T-helper 17 cell (primary cell): ENCODE measurements at places on chromosomes 3 and 15.

DNA sequence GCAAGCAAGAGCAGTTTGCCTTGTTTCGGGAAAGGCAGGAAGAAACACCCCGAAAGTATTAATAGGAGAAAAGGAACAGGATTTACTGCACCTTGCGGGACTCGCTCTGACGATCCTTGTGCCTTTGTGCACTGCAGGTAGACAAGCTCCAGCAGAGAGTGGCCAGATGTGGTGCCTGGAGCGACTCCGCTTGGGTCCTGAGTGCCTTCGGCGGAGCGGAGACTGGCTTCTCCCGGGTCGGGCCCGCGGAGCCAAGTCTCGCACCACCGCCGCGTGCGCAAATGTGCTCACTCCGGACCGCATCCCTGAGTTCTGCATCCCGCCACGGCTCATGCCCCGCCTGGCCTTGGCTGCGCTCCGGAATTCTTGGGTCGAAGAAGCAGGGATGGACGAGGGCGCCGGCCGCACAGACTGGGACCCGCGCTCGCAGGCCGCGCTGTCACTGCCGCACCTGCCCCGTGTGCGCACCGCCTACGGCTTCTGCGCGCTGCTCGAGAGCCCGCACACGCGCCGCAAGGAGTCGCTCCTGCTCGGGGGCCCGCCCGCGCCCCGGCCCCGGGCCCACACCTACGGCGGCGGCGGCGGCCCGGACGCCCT, 769 bp downstream of the C2CD4A start:
- DNase-seq = peak; percentile 19

DNA sequence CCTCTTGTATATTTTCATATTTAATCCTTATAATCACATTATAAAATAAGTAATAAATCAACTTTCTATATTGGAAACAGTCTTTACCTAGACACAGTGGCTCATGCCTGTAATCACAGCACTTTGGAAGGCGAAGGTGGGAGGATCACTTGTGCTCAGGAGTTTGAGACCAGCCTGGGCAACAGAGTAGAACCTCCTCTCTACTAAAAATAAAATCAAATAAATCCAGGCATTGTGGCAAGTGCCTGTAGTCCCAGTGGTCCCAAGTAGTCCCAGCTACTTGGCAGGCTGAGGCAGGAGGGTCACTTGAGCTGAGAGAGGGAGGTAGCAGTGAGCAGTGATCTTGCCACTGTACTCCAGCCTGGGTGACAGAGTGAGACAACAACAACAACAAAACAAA, 975.1 kb downstream of the ROBO1 start:
- DNase-seq = no peak

DNA sequence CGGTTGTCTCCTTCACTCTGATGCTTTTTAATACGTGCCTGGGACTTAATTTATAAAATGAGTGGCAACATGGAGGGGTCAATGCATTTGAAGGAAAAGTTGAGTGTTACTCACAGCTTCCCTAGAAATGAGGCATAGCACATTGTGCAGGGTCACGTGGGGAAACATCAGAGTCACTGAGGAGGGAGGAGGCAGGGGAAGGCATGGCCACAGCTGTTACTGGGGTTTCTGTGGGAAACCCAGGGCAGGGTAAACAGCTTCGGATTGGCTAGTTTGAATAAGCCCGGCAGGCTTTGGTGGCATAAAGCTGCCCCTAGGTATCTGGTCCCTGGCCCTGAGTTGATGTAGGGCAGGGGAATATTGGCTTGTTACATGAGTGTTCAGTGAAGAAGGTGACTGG, 98.9 kb upstream of the ST8SIA2 start:
- no peak for DNase-seq

GRCh38 chr3:159765030-159765859, 223.4 kb upstream of the IL12A start:
- no peak for DNase-seq

- DNase-seq = no peak
Observed at GRCh38 chr3:38368238-38368637, 21.7 kb downstream of the XYLB start.

DNA sequence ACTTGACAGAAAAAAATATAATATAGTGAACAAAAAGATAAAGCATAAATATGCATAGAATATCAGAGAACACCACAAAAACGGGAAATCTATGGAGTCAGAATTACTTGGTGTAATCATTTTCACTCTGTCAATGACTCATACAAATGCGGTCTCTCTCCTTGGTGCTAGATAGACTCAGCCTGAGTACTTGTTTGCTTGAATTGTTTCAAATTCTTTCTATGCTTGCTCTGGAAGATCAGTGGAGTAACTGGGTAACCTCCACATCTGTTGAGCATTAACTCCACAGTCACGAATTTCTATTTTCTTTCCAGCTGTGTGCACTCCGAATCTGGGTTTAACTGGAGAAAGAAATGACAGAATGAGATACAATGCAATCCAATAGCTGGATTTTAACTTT, 760.4 kb downstream of the ZPLD1 start:
- no peak for DNase-seq

- no peak for DNase-seq
Observed at GRCh38 chr3:39334205-39334604, 4.7 kb downstream of the CCR8 start.

DNA sequence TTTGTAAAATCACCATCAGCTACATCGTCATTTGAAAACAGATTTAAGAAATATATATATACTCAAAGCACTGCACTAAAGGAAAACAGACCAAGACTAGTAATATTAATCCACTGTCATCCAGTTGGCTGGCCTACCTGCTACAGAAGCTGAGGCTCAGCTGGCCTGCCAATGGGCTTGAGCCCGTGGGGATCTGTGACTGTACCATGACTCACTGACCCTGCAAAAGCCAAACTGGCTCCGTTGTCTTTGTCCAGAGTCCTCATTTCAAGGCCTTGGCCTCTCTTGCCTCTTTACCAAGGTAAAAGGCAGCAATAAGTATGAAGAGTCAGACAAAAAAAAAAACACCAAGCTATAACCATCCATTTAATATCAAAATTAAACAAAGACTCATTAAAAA, 463.5 kb upstream of the RASGRP1 start:
- DNase-seq = no peak

- DNase-seq = peak; percentile 29
Observed at GRCh38 chr15:74826364-74826819, at the start of gene CPLX3. CPLX3 (plus strand) TSS chr15:74826627; CDS start chr15:74826704, 77 bp downstream.

DNA sequence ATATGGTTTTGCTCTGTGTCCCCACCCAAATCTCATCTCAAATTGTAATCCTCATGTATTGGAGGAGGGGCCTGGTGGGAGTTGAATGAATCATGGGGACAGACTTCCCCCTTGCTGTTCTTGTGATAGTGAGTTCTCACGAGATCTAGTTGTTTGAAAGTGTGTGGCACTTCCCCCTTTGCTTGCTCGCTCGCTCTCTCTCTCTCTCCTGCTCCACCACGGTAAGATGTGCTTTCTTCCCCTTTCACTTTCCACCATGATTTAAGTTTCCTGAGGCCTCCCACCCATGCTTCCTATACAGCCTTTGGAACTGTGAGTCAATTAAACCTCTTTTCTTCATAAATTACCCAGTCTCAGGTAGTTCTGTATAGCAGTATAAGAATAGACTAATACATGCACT, 60.7 kb downstream of the GSK3B start:
- DNase-seq = no peak

DNA sequence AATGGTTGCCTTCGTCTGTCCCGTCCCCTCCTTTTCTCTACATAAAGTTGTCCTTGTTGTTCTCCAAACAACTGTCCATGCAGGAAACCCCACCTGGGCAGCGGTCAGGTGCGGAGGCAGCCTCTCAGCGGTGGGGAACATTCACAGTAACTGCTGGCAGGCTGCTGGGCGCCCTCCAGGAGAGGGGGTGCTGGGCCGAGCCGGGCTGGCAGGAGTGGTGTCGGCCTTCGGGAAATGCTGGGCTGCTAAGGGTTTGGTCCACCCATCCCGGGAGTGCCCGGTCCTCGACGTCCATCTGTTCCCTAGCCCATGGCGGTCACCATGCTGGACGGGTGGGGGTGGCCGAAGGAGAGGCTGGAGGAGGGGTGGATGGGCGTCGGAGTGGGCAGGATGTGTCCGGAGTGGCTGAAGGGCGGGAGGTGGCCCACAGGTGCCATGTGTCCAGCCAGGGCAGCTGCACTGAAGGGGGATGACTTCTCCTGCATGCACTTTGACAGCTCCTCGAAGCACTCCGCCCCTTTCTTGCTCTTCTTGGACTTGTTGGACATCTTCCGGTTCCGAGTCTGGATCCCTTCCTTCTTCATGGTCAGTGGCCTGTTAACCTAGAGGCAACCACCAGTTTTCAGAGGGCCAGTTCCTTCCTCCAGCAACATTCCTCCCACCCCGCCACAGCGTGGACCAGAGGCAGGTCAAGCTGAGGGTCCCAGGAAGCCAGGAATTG, 12.1 kb downstream of the GATA2 start:
- no peak for DNase-seq

DNA sequence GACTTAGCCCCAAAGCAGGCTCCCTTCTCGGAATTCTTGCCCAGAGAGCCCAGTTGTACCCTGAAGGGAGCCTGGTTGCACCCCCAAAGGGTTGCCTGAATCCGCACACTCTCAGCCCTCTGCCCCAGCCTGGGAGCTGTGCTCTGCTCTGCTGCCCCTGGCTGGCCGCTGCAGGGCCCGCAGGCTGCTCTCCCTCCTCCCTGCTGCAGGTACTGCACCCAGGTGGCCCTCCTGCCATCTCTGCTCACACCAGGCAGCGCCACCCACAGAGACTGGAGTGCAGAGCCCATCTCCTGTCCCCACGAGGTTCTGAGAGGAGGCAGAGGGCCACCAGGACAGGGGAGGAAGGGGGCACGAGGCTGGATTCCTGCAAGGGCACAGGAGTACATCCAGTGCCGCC, 134.2 kb upstream of the NSMCE3 start:
- no peak for DNase-seq

DNA sequence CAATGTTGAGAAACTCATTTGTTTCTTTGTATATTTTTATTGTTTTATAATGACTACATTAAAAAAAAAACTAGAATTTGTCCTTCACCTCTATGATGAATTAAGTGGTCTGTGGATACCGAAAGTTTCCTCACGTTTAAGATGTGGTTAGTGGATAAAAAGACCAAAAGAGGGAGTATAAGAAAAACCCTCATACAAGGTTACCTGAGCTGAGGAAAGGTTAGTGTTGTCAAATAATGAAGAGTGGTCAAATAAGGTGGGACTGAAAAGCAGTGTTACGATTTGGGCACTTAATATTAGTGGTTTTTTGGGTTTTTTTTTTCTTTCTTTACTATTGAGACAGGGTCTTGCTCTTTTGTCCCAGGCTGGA, 21.2 kb downstream of the RASA2 start:
- no peak for DNase-seq

GRCh38 chr3:99774467-99774866, 43.2 kb upstream of the CMSS1 start:
- no peak for DNase-seq

DNA sequence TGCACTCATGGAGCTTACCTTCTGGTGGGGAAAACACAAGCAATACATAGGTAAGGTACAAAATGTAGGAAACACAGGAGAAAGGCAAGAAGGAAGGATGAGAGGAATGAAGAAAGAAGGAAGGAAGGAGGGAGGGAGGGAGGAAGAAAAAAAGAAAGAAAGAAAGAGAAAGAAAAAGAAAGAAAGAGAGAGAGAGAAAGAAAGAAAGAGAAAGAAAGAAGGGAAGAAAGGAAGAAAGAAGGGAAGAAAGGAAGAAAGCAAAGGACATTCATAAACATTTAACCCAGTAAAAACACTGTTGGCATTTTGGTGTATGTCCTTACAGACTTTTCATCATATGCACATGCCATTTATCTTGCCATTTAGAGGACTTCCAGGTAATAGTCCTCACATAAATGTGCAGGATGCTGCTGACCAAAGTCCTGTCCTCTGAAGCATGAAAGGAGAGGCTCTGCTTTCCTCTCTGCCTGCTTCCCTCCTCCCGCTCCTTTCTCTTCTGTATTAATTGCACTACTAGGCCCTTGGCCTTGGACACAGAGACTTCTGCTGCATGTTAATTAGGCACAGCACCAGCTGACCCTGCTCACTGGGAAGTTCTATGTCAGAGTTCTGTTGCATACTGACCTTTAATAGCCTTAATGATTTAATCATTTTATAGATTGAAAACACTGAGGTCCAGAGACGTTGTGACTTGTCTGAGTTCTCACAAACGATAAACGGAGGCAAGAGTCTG, 29.7 kb upstream of the NDUFB4 start:
- no peak for DNase-seq

DNA sequence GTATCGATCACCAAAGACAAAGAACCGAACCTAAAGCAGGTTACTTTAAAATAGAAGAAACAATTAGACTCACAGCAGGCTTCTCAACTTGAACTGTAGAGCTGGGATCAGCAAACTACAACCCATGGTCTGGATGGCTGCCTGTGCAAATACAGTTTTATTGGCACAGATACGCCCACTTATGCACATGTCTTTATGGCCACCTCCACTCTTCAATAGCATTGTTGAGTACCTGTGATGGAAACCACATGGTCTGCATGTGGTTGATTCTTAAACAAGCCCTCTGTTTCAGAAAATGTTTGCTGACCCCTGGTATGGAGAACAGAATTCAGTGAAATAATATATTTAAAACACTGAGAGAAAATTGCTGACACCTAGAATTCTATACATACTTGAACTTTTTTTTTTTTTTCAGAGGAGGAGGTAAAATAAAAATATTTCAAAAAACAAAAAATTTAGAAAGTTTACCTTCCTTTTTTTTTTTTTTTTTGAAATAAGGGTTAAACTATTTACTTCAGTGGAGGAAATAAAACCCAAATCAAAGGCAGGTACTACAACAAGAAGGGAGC, 263.8 kb upstream of the ATP10A start:
- DNase-seq = no peak
